Activated CD4-positive, alpha-beta T cell treated with anti-CD3 and anti-CD28 coated beads, Interleukin-2, amount 10 ng/mL, durations not matched to agents 24 days and 14 days (primary cell): ENCODE measurements at places on chromosomes 12 and 14. TPM values are rescaled to one million over a fixed set of nuclear protein-coding genes. Genes with fewer than 3 reads are reported as not detected.

RFLNA gene
- total RNA-seq: not detected in 2 replicates

GRCh38 chr14:81562818-81563217, 29.2 kb upstream of the SEL1L start:
- no peaks in the 10 kb centered on the region for H3K27me3 ChIP-seq
- no peak overlapping the region for H3K27ac ChIP-seq
- no peak for DNase-seq
- H3K36me3 ChIP-seq: no peaks in the 10 kb centered on the region
- no peaks in the 10 kb centered on the region for H3K4me1 ChIP-seq

GRCh38 chr14:103606963-103607668, 21.9 kb upstream of the KLC1 start:
- H3K4me1 ChIP-seq: peaks cover 20% of the 10 kb centered on the region
- H3K27me3 ChIP-seq: peaks cover 19% of the 10 kb centered on the region
- H3K36me3 ChIP-seq: peaks cover 6% of the 10 kb centered on the region

GRCh38 chr14:24075485-24076301, 4.3 kb downstream of the CPNE6 start:
- H3K36me3 ChIP-seq: no peaks in the 10 kb centered on the region
- H3K4me3 ChIP-seq: no peak overlapping the region
